ENCODE measurements at places on chromosomes 13 and 19.

DNA sequence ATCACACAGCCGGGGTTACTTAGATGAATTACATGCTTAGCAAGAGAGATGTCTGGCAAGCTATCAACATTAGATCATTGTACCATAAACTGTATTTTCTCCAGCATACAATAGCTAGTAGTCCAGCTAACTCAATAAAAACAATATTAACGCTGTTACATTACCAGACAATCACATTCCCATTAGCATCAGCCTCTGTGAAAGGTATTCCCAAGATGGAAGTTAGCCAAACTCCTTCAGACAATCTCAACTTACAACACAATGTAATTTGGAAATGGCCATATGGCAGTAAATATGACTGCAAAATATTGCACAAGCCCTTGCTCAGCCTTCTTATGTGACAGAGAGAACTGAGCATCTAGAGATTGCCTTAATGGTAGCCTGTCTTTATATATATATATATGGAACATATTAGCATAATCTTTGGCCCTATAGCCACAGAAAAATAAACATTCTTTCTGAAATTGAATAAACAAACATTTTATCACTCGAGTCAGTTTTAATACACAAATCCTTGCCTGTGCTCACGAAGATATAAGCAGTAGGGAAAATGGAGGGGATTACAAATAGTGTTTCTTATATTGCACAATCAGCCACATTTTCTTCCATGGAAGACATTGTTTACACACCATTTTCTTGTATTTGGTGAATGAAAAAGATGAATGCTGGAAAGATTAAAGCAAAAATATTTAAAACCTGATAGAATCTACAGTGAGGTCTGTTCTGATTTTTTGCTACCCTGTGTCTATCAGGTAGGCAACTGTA, 1060.5 kb downstream of the DIAPH3 start:
- DNase-seq, result no peak

DNA sequence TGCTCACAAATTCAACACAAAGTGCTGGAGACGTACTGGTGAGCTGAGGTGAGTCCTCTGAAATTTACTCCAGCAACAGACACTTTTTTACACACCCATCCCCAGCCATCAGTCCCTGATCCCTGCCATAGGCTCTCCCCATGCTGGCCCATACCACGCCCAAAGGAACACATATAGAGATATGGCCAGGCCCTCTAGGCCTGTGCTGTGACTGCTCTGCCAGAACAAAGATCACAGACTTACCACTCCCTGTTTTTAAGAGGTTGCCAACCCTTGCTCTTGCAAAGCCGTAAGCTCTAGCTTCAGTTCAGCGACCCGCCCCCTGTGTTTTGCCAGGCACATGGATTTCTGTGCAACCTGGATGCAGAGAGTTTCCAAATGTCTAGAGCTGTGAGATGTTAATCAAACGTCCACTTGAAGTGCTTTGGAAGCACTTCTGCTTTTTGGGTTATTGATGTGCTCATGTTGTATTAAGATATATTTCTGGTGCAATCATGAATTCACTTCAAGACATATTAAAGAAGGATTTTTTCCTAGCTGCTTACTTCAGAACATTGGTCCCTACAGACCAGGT, 59.7 kb downstream of the DLEU7 start:
- DNase-seq, result no peak

DNA sequence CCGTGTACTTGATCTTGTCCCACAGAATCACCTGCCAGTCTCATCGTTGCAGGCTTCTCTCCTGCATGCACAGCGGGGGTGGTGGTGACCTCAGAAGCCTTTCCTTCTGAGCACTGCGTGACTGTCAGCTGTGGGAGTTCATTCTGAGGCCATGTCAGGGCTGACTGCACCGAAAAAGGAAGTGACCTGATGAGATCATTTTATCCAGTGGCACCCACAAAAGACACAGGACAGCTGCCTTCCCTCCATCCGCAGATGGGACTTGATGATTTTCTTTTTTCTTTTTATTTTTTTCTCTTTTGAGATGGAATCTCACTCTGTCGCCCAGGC, 89.7 kb downstream of the RAB20 start:
- DNase-seq, result peak; percentile 76

- no peak for DNase-seq
Measured at GRCh38 chr13:112651311-112651710, 38.5 kb upstream of the ATP11A start.

DNA sequence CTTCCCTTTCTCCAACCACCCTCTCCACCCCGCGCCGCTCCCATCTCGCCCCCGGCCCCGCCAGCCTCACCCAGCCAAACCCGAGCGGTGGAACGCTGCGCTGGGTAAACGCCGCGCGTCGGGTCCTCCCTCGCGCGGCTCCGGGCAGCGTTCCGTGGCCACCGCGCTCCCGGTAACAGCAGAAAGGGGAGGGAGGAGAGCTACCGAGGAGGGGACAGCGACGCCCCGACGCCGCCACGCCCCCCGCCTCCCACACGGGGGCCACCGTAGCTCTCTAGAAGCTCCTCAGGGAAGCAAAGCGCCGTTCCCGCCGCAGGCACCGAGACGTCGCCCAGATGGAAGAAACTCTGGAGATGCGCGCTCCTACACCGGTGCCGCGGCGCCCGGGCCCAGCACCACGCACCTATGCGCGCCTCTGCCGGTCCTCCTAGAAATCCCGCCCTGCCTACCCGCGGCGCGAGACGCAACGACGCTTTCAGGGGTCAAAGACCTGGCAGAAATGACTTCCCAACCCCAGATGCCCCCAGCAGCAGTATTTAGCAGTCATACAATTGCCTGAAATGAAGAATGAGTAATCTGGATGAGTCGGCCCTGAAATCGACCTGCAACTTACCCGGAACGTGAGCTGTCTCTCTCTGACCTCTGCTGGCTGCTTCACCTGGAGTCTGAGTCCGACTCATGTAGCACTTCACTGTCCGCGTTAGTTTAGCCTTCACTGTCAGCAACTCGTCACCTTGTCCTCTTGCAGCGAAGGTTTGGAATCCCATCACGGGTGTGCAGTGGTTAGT, at the start of gene RUBCNL:
RUBCNL (minus strand) TSS at position 189 of the 788 bp plus-strand sequence. CDS start 14,777 bp downstream, outside the sequence.
- DNase-seq, result peak; percentile 63
